ENCODE measurements at places on chromosomes 2 and 18.
A peak's percentile ranks its signal among the peaks of the same experiment; 100 is the strongest.

GRCh38 chr2:177318613-177319012 is 54.1 kb upstream of the NFE2L2 start:
- no peak for DNase-seq

DNA sequence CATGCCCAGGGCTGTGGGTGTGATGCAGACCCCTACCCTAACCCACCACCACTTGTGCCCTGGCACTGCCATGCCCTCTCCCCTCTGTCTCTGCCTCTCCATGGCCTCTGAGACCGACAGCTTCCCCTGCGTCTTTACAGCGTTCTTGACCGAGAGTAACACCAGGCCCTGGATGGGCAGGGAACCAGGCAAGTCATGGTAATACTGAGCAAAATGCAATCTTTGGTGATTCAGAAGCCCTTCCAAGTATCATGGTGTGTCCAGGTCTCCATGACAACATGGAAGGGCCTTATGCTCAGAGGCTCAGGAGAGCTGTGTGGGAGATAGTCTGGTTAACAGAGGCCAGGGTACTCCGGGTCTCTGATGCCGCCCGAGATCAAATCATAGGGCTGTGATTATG is 176.1 kb downstream of the KLHL29 start:
- no peak for DNase-seq

GRCh38 chr2:105394951-105395611 is 3.8 kb downstream of the FHL2 start:
- no peak for DNase-seq

GRCh38 chr18:59902131-59902992 is 2.6 kb downstream of the PMAIP1 start:
- DNase-seq = no peak

DNA sequence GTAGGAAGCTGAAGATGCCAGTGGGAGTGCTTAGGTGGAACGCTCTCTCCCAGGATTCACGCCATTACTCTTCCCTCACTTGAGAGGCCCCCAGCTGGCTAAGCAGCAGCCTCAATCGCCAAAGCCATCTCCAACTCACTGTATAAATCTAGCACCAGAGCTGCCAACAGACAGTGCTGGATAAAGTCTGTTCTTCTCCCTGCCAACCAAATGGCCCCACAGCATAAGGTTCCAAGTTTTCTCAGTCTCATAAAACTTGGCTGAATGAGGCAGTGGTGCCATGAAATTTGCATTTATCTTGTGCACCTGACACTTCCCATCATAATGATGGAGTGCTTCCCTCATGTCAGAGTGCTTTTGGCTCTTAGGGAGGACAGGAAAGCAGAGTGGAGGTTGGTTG is 428.2 kb upstream of the ETAA1 start:
- no peak for DNase-seq

- DNase-seq = no peak
Measured at GRCh38 chr18:1618364-1618763, 713.7 kb downstream of the ADCYAP1 start.

DNA sequence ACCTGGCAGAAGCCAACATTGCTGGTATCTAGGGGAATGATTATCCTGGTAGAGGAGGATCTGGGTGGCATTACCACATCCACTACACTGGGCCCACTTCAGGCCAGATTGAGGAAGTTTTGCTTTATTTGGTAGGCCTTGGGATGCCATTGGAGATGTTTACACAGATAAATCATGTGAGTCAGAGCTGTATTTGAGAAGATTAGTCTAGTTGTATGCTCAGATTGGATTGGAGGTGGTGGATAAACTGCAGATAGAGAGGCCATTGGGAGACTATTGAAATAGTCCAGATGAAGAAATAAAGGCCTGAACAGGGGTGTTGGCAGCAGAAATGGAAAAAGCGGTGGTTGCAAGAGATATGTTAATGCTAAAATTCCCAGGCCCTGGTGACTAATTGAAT is 81.5 kb downstream of the EFEMP1 start:
- no peak for DNase-seq

DNA sequence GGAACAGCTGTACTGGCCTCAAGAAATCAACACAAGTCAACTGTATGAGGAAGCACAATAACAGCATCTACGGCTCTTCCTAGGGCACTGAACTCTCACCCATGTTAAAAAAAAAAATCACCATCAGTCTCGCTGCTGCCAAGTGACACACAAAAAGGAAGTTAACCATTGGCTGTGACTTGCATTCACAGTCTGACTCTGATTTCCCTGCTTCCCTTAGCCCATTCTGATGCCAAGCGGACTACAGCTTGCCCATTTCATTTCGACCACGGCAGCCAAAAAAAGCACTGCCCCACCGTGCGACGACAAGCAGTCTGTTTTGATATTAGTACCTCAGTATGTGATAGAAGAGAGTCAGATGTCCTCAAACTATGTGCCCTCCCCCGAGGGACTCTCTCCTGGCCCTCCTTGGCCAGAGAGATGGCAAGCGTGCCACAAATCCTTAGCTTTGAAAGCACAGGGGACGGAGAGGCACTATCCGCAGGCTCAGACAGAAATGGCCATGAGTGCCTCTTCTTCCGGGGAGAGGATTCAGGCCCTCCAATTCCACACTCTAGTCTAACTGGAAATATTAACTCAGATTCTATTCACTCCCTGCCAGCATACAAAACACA is 250.0 kb downstream of the TCF4 start:
- no peak for DNase-seq

- DNase-seq = no peak
Measured at GRCh38 chr18:56068701-56069100, 480.7 kb upstream of the TCF4 start.

DNA sequence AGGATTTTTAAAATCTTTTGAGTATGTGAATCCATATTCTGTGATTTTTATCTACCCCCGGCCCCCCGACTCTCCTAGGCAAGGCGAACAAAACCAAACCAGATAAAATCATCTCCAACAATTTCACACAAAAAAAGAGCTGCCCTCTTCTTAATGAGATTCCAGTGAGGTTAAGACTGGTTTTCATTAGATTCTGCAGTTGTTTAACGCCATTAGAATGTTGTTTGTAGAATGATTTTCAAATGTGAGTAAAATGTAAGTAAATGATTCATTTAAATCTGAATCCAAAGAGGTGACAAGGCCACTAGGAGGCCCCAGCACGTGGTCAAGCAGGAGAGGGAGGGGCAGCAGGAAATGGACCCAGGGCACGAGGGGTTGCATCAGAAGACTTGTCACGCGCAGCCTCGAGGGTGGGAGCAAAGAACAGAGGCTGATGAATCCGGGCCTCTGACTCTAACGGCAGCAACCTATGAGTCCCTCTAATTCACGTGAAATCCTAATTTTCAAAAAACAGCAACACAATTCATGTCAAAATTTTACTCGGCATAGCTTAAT is 24.3 kb upstream of the KLHL29 start:
- no peak for DNase-seq

- DNase-seq = no peak
Measured at GRCh38 chr2:201996006-201996405, 37.6 kb upstream of the FZD7 start.

DNA sequence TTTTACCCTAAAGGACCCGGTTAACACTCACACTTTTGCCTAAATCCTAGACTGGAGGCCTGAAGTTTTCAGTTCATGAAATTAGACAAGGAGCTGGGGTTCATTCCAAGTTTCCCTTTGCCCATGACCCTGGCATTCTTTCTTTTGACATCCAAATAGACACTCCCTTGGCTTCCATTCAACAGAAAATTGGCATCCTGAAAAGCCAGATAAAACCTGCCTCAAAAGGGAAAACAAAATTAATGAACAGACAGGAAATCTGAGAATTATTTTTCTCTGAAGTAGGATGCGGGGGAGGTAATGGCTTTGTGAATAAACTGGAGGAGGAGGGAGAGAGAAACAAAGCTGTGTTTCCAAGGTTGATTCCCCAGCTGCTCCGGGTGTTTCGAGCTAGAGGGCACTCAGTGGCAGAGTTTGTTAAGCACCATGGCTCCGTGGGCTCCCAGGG is 41.0 kb downstream of the SPP2 start:
- DNase-seq = no peak

DNA sequence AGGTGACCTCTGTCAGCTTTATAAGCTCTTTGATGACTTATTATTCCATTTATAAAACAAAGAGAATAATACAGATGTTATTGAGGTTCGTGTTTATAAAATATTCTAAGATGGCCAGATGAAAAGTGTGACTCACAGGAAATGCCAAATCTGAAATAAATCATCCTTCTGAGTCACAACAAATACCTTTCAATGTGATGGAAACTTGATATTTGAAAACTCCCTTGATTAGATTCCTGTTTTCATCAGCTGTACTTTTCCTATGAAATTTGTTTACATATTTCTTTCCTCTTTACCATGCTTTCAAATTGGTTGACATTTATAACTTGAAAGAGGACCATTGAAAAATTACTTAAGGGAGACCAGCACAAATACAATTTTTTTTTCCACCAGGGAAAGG is 30.6 kb upstream of the PPP1R1C start:
- DNase-seq = no peak

DNA sequence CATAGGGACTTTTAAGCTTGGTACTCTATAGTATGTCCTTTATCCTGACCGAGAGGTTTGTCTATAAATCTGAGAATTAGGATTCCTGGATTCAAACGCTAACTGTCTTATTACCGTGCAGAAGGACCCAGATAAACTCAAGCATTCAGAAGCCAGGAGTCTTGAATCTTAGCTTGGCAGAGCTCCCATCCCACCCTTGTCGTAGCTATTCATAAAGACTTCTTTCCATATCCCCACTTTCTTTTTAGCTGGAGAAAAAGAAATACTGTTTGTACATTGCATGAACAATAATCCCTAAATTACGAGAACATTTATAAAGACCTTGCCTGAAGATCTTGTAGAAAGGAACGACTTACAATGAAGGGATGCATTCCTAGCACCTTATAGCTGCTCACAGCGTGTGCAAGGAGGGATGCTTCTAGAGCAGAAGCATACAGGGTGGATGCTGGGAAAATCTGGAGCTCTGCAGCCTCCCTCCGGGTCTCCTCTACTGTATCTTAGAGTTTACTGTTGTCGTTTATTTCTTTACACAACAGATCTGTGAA is 13.6 kb downstream of the EFR3B start:
- DNase-seq = no peak

GRCh38 chr18:47172476-47172875 is 3.7 kb downstream of the IER3IP1 start:
- no peak for DNase-seq

- no peak for DNase-seq
Measured at GRCh38 chr2:16382451-16382850, 283.2 kb downstream of the CYRIA start.

GRCh38 chr18:28136071-28136470 is 40.9 kb downstream of the CDH2 start:
- no peak for DNase-seq

DNA sequence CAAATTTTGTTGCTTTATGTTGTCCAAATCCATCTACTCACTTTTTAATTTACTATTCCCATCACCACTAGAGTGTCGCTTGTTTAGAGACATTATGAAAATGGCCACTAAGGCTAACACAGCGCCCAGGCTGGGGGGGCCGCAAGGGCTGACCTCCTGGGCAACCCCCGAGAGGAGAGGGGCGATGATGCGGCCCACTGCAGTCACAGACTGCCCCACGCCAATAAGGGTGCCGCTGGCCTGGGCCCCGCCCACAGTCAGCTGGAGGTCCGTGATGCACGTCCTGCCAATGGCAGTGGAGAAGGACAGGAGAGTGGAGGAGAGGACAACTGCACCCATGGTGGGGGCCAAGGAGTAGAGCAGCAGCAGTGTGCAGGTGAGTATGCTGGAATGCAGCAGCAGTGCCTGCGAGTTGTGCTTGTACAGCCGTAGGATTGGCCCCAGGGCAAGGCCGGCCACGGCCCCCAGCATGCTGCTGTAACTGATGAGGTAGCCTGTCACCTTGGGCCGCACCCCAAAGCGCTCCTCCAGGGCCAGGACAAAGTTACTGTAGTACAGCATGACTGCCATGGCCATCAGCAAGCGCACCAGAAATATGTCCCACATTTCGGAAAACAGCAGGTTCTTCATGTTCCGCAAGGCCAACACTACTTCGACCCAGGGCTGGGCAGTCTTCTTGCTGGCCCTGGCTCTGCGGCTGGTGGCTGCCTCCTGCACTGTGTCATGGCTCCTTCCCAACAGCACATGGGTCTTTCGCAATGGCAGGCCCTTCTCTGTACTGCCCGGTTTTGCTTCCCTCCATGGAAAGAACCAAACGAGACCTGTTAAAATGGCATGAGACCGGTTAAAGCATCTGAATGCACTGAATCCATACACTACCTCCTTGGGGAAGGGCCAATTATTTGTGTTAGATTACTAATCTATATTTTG is 43.2 kb upstream of the TMEM182 start:
- DNase-seq = no peak

- peak; percentile 12 for DNase-seq
Measured at GRCh38 chr2:151637271-151637781, 97.0 kb downstream of the NEB start.

DNA sequence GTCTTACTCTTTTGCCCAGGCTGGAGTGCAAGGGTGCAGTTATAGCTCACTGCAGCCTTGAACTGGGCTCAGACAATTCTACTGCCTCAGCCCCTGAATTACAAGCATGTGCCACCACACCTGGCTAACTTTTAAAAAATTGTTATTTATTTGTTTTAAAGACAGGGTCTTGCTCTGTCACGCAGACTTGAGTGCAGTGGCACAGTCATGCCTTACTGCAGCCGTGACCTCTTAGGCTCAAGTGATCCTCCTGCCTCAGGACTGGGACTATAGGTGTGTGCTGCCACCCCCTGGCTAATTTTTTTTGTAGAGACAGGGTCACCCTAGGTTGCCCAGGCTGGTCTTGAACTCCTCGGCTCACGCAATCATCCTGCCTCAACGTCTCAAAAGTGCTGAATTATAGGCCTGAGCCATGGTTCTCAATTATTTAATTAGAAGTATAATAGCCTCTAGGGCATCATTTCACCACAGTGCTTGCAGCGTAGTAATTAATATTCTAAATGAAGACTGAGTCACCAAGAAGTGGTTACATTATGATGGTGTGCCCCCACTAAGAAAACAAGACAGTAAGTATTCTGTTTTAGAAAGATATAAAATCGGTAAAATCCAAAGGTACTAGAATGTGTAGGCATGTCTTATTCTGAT is 69.6 kb downstream of the EML4 start:
- DNase-seq = no peak

- DNase-seq = no peak
Measured at GRCh38 chr2:197216361-197216979, 94.1 kb downstream of the ANKRD44 start.

DNA sequence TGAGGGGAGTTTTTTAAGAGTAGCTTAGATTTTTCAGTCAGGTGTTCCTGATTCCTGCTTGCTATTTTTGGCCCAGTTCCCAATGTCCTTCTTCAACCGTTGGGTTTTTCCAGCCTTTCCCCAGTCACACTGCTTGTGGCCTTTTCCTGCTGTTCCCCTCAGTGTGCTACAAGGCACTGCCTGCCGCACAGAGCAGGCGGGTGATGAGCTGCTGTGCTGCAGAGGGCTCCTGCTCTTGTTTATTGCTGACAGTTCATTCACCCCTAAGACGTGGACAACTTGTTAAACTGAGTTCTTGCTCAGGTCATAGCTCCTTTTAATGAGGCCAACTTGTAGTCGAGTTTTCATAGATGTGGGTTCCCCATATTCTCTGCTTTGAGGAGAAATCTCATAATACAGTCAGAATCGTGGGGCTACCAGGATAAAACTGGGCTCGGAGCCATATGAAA is 20.6 kb downstream of the EIF4E2 start:
- DNase-seq = no peak

All from activated CD8-positive, alpha-beta memory T cell treated with anti-CD3 and anti-CD28 coated beads for 1 hour (primary cell).